ENCODE measurements at places on chromosomes 6 and 20. TPM values are rescaled to one million over a fixed set of nuclear protein-coding genes. Genes with fewer than 3 reads are reported as not detected.

DLL1 gene
- total RNA-seq: 12.8 TPM

RUNX2 gene
- total RNA-seq: 0.49 TPM

AIF1 gene
- 29.2 TPM for total RNA-seq

LPA gene
- total RNA-seq: not detected

VIP gene
- 1.2 TPM for total RNA-seq

PKIG gene
- total RNA-seq: 48.2 TPM

STMND1 gene
- total RNA-seq: not detected

MYB gene
- 0.40 TPM for total RNA-seq

NR2E1 gene
- total RNA-seq: not detected

CPXM1 gene
- 41.5 TPM for total RNA-seq

SAMD10 gene
- total RNA-seq: 1.5 TPM

FYN gene
- 97.1 TPM for total RNA-seq

NRSN2 gene
- 12.4 TPM for total RNA-seq

OPN5 gene
- total RNA-seq: 0.18 TPM

OOEP gene
- not detected for total RNA-seq

- no peak for DNase-seq
These were observed 7.0 kb downstream of the MICAL1 start for GRCh38 chr6:109448615-109449014.

GRCh38 chr6:2919401-2919800 lies 16.3 kb upstream of the SERPINB9 start:
- no peak for DNase-seq

GRCh38 chr20:56362833-56363413 lies 4.1 kb downstream of the FAM210B start:
- no peak for DNase-seq

DNA sequence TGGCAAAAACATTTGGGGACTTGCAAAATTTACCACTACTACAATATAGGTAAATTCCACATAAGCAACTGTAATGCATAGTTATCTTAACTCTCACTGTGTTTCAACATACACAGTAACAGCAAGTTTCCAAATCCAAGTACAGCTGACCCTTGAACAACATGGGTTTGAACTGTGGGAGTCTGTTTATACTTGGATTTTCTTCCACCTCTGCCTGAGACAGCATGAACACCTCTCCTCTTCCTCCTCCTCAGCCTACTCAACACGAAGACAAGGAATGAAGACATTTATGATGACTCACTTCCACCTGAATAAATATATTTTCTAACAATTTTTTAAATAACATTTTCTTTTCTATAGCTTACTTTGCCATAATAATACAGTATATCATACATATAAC lies 25.6 kb downstream of the MAN1A1 start:
- no peak for DNase-seq

GRCh38 chr6:75331151-75331550 lies 46.6 kb upstream of the TMEM30A start:
- no peak for DNase-seq

GRCh38 chr6:137045222-137045789 lies 541 bp upstream of the IL20RA start:
- no peak for DNase-seq

DNA sequence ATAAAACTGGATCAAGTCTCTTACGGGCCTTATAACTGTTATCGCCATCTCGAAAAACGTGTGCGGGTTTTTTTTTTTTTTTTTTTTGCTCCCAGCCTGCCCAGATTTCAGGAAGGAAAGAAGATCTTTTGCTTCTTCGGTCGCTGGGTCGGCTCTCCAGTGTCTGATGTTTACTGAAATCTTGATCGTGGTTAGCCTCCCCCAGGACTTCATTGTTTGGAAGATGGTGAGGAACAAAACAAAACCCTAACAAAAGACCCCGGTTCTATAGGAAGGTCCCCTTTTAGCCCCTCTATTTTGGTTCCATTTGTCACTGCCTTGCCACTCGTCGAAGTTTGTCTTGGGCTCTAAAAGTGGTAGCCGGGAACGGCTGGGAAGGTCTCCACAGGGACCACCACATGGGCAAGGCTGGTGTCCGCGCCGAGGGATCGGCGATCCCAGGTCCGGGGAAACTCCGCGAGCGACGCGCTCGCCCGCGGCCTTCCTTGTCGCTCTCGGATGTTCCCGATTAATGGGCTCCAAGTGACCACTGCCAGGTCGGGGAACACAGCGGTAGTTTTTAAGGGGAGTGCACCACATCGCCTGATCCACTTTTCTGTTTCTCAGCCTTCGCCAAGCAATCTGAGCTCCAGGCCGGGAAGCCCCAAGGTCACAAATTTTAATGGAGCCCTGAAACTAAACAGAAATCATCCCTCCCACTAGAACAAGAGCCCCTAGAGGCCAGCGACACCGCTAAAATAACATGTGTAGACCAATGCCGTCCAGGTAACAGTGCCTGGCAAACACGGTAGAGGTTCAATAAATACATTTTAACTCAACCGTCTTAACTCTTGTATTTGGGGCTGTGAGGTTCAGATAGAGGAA lies 27.0 kb downstream of the TRIM27 start:
- peak; percentile 85 for DNase-seq

DNA sequence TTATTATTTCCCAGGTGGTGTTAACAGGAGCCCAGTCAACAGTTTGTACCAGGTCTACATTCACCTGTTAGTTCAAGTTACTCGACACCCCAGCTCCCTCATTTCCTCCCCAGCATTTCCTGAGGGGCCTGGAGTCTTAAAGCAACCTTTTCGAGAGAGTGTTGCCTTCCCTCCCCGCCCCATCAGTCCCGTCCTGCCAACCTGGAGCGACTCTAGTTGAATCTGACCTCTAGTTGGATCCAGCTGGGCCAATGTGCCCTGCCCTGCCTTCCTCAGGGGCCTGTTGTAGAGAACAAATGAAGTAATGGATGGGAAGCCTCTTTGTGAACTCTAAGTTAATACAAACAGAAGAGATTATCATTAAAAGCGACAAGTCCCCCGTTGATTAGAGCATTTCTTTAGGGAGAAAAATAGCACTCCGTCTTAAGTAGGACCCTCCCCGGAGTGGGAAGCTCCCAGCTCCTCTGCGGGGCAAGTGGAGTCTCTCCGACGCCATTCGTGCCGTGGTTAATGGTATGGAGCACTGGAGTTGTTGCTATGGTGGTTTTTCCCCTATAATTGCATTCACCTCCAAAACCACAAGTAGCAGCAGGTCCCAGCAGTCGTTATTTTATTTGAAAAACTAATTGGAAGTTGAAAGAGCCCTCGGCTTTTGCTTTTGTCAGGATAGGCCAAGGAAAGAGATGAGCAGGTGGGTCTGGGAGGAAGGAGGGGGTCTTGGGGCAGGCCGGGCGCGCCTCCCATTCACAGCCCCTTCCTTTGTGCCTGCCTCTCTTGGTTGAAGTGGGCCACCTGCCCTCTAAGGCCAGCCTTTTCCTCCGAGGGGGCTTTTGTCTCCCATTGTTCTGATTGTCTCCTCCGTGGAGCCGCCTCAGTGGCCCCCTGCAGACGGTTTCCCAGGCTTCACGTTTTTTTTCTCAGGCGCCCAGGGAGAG lies 16.1 kb downstream of the GHRH start:
- DNase-seq: no peak

DNA sequence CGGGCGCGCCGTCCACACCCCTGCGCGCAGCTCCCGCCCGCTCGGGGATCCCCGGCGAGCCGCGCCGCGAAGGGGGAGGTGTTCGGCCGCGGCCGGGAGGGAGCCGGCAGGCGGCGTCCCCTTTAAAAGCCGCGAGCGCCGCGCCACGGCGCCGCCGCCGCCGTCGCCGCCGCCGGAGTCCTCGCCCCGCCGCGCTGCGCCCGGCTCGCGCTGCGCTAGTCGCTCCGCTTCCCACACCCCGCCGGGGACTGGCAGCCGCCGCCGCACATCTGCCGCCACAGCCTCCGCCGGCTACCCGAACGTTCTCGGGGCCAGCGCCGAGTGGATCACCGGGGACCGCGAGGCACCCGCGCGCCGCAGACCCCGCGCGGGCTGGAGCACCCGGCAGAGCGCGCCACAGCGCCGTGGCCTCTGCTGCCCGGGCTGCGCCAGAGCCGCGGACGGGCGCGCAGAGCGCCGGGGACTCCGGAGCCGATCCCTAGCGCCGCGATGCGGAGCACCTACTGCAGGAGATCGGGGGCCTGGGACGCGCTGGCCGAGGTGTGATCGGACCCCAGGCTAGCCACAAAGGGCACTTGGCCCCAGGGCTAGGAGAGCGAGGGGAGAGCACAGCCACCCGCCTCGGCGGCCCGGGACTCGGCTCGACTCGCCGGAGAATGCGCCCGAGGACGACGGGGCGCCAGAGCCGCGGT lies at the start of gene BMP2:
BMP2 (plus strand) TSS at position 151 of the 692 bp plus-strand sequence. CDS start 2,441 bp downstream, outside the sequence.
- DNase-seq: peak; percentile 80

DNA sequence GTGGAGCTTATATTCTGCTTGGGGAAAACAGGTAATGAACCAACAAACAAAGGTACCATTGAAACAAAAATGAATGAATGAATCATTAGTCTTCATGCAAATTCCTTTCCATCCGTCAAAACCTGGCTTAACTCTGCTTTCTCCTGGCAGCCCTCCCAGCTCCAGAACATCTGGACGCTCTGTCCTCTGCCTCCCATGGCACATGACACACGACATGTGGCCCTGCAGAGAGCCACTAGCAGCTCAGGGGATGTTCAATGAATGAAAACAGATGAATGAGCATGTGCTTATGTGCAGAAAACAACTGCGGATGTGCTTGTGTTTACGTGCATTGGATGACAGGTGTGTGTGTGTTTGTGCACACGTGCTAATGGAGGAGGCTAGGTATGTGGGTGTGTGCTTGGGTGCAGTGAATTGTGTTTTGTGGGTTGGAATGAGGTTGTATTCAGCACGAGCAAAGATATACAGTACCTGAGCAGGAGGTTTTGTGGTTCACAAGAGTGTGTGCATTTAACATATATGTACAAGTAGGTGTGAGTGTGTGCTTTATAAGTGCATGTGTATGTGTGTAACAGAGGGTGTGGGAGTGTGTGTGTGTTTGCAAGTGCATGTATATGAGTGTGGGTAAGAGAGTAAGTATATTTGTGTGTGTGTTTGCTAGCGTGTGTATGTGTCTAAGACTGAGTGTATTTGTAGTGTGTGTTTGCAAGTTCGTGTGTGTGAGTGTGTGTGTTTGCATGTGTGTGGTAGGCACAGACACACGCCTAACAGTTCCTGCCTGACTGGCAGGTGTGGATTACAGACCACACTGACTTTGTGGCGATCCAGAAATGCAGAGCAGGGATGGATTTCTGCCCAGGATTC lies 374.1 kb upstream of the SULF2 start:
- peak; percentile 46 for DNase-seq

DNA sequence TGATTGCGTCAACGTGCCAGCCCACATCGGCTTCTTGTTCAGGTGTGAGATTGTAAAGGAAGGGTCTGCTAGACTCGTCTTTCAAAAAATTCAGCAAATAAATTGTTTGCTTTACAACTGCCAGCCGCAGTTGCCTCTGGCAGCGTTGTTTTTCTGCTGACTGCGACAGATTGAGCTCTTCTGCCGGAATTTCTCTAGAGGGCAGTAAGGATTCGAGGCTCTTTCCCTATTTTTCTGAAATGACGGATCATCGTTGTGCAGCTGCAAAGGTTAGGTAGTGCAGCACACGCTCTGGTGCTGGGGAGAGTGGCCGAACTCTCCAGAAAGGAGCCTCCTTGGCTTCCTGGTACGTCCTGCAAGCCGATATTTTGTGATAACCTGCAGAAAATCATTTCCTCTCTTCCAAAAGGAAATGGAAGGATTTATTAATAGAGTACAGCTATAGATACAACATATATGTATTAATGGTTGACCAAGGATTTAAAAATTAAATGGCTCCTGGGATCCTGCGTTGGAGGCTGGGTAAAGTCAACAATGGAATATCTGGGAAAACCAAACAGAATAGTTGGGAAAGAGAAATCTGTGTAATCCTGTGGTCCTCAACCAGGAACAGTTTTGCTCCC lies 121.9 kb upstream of the ZFP64 start:
- DNase-seq: peak; percentile 87

- DNase-seq: no peak
These were observed 244.2 kb downstream of the NRN1 start for GRCh38 chr6:5762561-5762968.

- DNase-seq: no peak
These were observed 32.5 kb downstream of the SLC22A2 start for GRCh38 chr6:160226118-160226591.

GRCh38 chr6:3312604-3313231 lies 54.0 kb downstream of the PSMG4 start:
- peak; percentile 77 for DNase-seq

DNA sequence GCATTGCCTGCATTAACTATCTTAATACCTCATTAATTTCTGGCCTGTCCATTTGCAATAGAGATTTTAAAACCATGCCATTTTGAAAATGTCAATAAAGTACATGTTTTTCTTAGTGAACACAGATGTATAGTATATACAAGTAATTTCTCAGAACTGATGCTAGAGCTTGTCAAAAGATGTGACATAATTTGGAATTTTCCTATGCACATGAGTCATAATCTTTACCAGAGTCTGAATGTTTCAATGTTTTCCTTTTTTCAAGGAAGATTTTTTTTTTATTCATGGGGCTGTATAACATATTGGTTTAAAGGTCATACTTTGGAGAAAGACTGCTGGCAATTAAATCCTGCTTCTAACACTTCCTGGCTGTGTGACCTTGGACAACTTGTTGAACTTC lies 1347.5 kb upstream of the ADGRB3 start:
- no peak for DNase-seq

GRCh38 chr6:46556053-46556452 lies 64.8 kb upstream of the RCAN2 start:
- peak; percentile 5 for DNase-seq

GRCh38 chr20:63441136-63442099 lies 31.0 kb downstream of the KCNQ2 start:
- DNase-seq: no peak

- no peak for DNase-seq
These were observed 195.7 kb downstream of the BCAS1 start for GRCh38 chr20:53874706-53875105.

GRCh38 chr6:17968876-17969275 lies 18.6 kb downstream of the KIF13A start:
- no peak for DNase-seq

- DNase-seq: no peak
These were observed 295.8 kb downstream of the BCKDHB start for GRCh38 chr6:80402266-80402665.

DNA sequence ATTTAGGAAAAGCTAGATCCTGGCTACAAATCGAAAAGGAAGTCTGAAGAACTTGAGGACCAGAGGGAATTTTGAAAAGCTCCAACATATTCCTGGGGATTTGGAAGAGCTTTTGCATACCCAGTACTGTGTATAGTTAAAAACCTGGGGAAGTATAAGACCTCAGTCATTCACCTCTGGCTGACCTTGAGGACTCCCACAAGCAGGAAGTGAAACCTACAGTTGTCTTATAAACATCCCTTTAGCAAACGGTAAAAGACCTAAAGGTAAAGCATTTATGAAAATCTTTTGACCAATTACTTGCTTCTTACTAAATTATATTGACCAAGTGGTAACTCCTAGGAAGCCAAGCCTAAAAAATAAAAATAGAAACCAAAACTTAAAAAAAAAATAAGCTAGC lies 175.0 kb downstream of the HAO1 start:
- DNase-seq: peak; percentile 16

DNA sequence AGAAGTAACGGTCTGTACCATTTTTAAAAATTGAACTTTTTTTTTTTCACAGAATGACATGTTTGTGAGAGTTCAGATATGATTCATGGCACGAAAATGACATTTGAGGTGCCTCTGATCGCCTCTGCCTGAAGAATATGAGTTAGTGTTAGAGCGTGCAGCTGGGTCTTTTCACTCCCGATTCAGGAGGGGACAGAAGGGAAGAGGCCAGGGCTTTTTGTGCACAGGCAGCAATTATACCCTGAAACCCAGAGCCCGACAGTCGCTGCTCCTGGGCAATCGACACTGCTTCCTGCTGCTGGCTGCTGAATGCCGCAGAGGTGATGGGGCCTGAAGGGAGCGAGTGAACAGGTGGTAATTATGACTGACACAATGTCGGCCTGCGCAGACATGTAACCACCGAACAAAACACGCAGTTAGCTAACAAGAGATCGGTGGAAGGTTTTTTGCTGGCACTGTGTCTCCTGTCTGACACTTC lies 652.0 kb upstream of the NOX3 start:
- DNase-seq: peak; percentile 10

All from muscle of leg (tissue), 16 donors.